Activated T-helper 17 cell treated with anti-CD3 and anti-CD28 coated beads, Interleukin-2, amount 50 U/mL, for 72 hours (primary cell): ENCODE measurements at places on chromosomes 16 and 17.
A peak's percentile ranks its signal among the peaks of the same experiment; 100 is the strongest.

GRCh38 chr16:55933038-55933437 is 57.9 kb upstream of the CES5A start:
- no peak for ATAC-seq

DNA sequence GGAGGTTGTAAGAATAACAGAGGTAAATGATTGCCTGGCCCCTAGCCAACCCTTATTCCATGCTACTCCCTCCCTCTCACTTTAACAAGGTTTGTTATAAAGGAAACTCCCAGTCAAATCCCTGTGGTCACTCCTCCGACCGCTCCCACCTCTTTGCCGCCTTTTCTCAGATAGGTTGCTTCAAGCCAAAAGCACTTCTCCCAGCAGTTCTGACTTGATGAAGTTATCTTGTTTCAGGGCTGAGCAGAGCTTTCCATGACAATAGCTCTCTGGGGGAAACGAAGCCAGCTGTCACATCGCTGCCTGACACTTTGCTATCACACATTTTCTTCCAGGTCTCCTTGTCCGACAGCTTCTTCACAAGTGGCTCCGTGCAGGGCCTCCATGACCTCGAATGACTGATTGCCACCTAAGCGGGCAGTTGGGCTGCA is 278.6 kb downstream of the HAPSTR1 start:
- ATAC-seq: no peak

DNA sequence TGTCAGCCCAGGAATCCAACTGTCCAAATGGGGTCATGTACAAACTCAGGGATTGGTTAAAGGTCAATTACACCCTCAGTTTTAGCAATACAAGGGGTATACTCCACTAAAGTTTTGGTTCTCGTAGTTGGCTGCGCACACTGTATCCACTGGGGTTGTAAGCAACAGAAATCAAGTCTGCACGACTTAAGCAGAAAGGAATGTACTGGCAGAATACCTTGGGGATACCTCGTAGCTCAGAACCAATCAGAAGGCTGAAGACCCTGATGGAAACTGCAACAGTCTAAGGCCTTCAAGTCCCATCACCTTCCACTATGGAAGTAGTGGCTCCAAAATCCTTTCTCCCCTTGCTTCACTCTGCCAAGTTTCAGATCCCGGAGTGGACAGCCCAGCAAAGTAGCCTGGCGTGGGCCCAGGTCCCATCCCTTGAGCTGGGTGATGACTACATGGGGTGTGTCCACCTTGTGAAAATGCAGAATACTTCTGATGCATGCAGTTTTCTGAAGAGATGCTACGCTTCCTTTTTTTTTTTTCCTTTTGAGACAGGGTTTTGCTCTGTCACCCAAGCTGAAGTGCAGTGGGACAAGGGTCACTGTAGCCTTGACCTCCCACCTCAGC is 21.1 kb upstream of the RPH3AL start:
- no peak for ATAC-seq

DNA sequence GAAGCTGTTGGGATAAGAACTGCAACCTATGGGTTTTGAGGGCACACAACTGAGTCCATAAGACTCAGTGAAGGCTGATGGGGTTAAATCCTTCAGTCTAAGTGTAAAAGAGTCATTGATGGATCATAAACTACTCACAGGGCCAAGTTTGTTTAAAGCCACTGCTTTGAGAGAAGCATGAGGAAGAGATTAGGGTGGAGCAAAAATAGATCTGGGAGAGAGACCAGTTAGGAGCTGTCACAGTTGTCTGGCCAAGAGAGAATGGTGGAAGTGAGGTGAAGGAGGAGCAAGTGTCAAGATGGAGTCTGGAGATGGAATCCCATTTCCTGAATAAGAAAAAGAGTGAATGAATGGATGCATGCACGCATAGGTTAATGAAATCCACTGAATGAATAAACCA is 379.1 kb upstream of the CDH11 start:
- ATAC-seq: no peak

DNA sequence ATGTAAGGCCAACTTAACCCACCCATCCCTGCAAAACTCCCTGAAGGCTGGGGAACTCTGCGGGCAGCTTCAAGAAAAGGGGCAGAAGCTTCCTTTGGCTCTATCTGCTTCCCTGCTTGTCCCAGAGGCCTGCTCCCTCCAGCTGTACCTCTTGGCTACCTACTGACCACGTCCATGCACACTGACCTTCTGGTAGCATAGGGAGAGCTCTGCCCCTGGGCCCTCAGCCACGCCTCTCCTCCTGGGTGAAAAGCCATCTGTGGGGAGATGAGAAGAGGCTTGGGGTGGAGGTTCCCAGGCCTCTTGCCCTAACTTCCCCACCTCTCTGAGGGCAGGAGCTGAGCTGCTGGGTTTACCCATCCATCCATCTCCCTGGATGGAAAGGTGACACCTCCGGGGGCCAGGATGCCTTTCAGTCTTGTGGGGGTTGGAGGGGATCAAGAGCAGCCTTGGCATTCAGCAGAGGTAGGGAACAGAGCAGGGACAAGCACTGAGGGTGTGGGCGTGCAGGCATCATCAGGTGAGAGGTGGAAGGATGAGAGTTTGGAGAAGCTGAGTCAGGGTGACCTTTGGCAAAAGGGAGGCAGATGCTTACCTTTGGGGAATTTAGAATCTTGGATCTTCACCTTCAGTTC is 23.4 kb upstream of the MFSD6L start:
- no peak for ATAC-seq

GRCh38 chr17:67477687-67478086 is 100.6 kb downstream of the PITPNC1 start:
- peak; percentile 86 for ATAC-seq

- ATAC-seq: no peak
These were observed 20.4 kb downstream of the CDH3 start for GRCh38 chr16:68665501-68665900.

- ATAC-seq: no peak
These were observed 137.4 kb downstream of the NPIPB5 start for GRCh38 chr16:22648141-22648540.

GRCh38 chr17:63041251-63041650 is 75.2 kb downstream of the TANC2 start:
- ATAC-seq: no peak

- ATAC-seq: peak; percentile 59
These were observed 114.3 kb downstream of the NPIPB5 start for GRCh38 chr16:22624800-22625533.

DNA sequence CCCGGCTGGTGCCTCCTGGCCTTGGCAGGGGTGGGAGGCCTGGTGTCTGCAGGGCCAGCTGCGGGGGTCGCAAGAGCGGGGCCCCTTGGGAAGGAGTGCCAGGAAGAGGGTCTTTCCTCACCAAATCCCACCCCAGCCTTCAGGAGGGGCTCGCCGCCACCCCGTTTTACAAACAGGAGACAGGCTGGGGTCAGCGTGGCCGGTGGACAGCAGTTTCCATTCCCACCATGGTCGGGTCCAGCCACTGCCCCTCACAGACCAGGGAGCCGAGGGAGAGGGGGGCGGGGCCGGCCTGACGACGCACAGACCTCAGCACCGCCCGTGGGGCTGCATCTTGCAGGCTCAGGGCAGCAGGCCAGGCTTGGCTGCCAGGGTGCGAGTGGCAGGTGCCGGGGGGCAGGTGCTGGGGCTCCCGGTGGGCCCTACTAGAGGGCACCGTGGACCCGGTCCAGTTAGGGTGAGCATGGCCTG is 7.6 kb downstream of the CBFA2T3 start:
- ATAC-seq: no peak

- peak; percentile 49 for ATAC-seq
These were observed 43.6 kb downstream of the NOS2 start for GRCh38 chr17:27756467-27757371.

DNA sequence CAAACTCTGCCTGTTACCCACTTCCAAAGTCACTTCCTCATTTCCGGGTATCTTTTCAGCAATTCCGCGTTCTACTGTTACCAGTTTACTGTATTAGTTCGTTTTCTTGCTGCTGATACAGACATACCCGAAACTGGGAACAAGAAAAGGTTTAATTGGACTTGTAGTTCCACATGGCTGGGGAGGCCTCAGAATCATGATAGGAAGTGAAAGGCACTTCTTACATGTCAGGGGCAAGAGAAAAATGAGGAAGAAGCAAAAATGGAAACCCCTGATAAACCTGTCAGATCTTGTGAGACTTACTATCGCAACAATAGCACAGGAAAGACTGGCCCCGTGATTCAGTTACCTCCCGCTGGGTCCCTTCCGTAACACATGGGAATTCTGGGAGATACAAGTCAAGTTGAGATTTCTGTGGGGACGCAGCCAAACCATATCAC is 30.9 kb downstream of the PAFAH1B1 start:
- no peak for ATAC-seq

DNA sequence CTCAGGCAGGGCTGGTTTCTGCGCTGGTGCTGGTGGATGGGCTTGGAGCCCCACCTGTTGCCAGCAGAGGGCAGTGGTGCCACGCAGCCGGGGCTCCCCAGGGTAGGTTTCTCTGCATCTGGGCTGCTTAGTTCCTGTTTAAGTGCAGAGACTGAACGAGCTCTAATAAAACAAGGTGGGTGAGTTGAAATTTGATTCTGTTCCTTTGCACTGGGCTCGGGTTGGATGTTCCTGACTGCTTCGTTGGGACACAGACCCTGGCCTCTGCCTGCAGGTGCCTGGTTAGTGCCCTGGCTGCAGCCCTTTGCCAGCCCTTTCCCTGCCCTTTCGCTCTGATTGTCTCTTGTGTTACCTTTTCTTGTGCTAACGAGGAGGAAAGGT is 30.0 kb downstream of the TBCD start:
- ATAC-seq: peak; percentile 100
